WTC11 (cell line): ENCODE measurements at places on chromosomes 2 and 18.
A peak's percentile ranks its signal among the peaks of the same experiment; 100 is the strongest.

DNA sequence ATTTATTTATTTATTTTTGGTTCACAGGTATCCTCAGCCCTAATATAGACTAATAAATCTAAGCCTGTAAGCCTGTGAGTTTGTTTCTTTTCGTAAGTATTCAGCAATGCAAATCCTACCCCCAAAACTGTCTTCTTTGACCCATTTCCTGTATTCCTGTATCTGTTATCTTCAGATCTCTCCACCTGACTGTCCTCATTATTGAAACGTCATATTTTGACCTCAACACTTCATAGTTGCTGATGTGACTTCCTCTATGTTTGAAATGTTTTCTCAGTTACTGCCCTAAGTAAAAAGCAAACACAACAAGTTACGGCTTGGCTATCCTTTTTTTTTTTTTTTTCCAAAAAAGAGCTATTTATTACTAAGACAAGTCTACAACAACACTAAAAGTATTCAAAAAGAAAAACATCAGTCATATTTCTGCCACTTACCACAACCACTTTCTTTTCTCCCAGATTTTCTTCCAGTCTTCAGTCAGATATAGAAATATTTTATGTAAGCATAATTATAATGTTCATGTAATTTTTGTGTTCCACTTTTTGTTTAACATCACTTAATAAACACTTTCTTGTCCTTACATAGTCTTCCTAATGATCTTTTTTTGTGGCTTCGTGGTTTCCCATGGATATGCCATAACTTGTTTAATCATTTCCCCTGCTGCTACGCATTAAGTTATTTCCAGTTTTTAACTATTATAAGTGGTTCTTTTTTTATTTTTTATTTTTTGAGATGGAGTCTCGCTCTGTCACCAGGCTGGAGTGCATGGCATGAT lies 45.0 kb upstream of the EML4 start:
- H3K27me3 ChIP-seq = no peaks in the 10 kb centered on the region; the same call in 1 of the 2 replicates
- H3K36me3 ChIP-seq = no peaks in the 10 kb centered on the region
- no peak overlapping the region for H3K4me3 ChIP-seq
- DNase-seq = no peak
- H3K27ac ChIP-seq = no peak overlapping the region
- H3K4me1 ChIP-seq = peaks cover 27% of the 10 kb centered on the region

DNA sequence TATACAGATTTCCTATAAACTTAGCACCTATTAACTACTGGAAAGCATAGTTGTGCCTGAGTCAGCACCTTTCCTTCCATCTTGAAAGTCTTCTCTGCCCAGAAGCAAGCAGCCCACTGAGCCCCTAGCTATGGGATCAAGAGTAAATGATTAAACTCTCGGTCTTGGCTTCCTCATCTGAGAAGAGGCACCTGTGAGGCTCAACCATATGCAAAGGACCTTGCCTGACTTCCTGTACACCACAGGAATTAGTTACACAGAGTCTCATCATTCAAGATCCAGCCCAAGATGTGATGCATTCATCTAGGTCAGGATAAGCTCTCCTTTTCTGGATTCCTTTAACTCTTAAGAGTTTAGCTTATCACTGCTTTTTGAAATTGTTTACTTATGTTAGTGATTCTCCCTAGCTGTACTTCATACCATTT lies 96.0 kb downstream of the CDH2 start:
- DNase-seq = no peak
- no peak overlapping the region for H3K4me3 ChIP-seq
- peaks cover 23% of the 10 kb centered on the region for H3K27me3 ChIP-seq
- H3K27ac ChIP-seq = no peak overlapping the region
- no peaks in the 10 kb centered on the region for H3K36me3 ChIP-seq

GRCh38 chr18:39037925-39038324 lies 1472.3 kb upstream of the CELF4 start:
- H3K27ac ChIP-seq = no peak overlapping the region
- DNase-seq = no peak
- H3K4me3 ChIP-seq = no peak overlapping the region
- peaks cover 6% of the 10 kb centered on the region for H3K4me1 ChIP-seq

- peaks cover 11% of the 10 kb centered on the region for H3K4me1 ChIP-seq
- no peaks in the 10 kb centered on the region for H3K27me3 ChIP-seq
- H3K4me3 ChIP-seq = no peak overlapping the region
- H3K36me3 ChIP-seq = peaks cover 3% of the 10 kb centered on the region
Observed at GRCh38 chr2:167651406-167652151, 595.8 kb downstream of the STK39 start.

DNA sequence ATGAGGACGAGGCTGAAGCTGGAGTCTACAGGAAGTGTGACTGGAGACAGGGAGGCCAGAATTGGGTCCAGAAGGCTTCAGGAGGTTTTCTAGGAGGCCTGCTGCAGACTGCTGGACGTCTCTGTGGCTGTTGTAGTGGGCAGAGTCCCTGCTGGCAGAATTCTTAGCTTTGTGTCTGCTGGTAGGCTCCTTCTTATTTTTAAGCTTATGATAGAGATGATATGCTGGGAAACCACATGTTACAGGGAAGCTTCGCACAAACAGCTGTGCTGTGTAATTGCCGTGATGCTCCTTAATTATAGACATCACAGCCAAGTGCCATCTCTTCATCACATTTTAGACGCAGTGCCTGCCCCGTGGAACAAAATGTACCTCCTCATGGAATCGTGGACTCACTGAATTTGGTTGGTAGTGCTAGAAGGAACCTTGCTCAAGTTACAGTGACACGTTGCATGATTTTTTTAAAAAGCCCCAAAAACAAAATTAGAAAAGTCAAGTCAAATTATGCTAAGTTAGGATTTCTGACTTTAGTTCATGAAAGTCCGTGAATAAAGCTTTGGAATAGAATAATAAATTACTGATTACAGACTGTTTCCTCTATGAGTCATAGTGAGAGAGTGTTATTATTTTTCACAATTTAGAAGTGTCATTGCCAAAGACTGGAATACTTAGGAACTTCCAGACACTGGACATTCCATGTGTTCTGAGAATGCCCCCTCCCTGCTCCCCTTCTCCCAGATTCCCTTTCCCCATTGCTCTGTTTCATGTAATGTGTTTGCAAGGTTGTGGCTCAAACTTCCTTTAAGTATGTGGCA lies 144.1 kb downstream of the FHOD3 start:
- no peak for DNase-seq
- H3K27ac ChIP-seq = no peak overlapping the region
- H3K36me3 ChIP-seq = peaks cover 15% of the 10 kb centered on the region

DNA sequence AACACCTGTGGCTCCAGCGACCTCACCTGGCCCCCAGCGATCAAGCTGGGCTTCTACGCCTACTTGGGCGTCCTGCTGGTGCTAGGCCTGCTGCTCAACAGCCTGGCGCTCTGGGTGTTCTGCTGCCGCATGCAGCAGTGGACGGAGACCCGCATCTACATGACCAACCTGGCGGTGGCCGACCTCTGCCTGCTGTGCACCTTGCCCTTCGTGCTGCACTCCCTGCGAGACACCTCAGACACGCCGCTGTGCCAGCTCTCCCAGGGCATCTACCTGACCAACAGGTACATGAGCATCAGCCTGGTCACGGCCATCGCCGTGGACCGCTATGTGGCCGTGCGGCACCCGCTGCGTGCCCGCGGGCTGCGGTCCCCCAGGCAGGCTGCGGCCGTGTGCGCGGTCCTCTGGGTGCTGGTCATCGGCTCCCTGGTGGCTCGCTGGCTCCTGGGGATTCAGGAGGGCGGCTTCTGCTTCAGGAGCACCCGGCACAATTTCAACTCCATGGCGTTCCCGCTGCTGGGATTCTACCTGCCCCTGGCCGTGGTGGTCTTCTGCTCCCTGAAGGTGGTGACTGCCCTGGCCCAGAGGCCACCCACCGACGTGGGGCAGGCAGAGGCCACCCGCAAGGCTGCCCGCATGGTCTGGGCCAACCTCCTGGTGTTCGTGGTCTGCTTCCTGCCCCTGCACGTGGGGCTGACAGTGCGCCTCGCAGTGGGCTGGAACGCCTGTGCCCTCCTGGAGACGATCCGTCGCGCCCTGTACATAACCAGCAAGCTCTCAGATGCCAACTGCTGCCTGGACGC lies 4.9 kb downstream of the GPR35 start:
- H3K36me3 ChIP-seq = peaks cover 21% of the 10 kb centered on the region
- H3K27ac ChIP-seq = no peak overlapping the region
- DNase-seq = no peak
- H3K4me1 ChIP-seq = no peaks in the 10 kb centered on the region
- H3K4me3 ChIP-seq = no peak overlapping the region

- DNase-seq = no peak
- no peaks in the 10 kb centered on the region for H3K36me3 ChIP-seq
- no peak overlapping the region for H3K4me3 ChIP-seq
- H3K27me3 ChIP-seq = no peaks in the 10 kb centered on the region
- H3K27ac ChIP-seq = no peak overlapping the region
Observed at GRCh38 chr2:222713002-222713401, 41.5 kb downstream of the MOGAT1 start.

DNA sequence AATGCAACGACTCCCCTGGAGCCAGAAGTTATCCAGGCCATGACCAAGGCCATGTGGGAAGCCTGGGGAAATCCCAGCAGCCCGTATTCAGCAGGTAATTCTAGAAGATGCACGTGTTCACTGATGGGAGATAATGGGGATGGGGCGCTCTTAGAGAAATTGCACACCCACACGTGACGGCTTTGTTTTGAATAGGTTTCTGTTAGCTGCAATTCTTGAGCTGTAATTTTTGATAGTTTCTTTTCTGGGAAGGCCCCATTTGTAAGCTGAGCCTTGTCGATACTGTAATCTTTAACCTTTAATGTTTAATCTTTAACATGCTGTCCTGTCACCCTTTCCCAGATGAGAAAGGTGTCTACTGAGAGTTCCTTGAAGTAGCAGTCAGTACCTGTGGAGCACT lies 3.6 kb downstream of the SCLY start:
- H3K27ac ChIP-seq = no peak overlapping the region; the same call in 1 of the 2 replicates

DNA sequence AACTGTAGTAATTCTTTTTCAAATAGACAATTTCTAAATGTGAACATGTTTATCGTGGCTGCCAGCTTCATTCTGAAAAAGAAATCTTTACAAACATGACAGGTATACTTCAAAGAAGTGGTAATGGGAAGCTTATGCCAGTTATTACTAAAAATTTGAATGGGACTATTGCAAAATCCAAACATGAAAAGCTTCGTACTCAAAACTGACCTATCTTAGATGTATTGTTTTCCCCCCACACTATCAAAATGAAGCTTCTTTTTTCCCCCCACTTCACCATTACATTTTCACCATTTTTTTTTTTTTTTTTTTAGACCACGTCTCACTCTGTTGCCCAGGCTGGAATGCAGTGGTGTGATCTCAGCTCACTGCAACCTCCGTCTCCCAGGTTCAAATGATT lies 50.4 kb upstream of the SERTAD2 start:
- no peak for DNase-seq
- H3K36me3 ChIP-seq = no peaks in the 10 kb centered on the region
- no peaks in the 10 kb centered on the region for H3K27me3 ChIP-seq
- no peak overlapping the region for H3K4me3 ChIP-seq
- H3K4me1 ChIP-seq = no peaks in the 10 kb centered on the region

GRCh38 chr2:135074216-135074615 lies 22.1 kb downstream of the RAB3GAP1 start:
- H3K4me3 ChIP-seq = no peak overlapping the region
- no peak for DNase-seq
- H3K4me1 ChIP-seq = no peaks in the 10 kb centered on the region
- no peak overlapping the region for H3K27ac ChIP-seq
- peaks cover 79% of the 10 kb centered on the region for H3K36me3 ChIP-seq

DNA sequence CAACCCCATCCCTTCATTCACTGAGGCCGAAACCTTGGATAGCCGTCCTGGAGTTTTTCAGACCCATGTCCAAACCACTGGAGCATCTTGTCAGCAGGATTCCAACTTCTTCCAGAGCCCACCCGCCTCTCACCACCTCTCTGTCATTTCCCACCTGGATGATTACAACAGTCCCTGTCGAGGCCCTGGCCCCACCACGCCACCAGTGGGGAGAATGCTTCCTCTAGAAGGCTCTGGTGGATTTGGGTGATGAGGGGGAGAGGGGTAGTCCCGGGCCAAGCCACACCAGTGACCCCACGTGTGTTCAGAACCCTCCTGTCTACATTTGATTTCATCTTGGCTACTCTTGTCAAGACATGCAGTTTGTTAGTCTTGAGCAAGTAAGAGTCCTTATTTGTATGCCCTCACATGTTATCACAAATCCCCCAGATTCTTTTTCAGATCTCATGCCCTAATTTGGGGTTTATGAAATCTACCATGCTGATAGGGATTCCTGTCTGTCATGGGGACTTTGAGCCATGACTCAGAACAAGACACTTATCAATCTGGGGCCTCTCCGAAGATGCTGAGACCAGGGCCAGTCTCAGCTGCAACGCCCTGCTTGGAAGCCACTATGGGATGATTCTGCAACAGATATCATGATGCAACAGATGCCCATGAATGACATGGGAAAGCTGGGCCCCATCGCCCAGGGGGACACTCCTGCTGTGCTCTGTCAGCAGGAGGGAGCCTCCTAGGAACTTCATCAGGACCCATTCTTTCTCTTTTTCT lies 186.1 kb downstream of the ZFP36L2 start:
- no peaks in the 10 kb centered on the region for H3K36me3 ChIP-seq
- no peak overlapping the region for H3K4me3 ChIP-seq
- H3K27ac ChIP-seq = peak overlapping the region; percentile 24; the same call in 1 of the 2 replicates
- DNase-seq = no peak

DNA sequence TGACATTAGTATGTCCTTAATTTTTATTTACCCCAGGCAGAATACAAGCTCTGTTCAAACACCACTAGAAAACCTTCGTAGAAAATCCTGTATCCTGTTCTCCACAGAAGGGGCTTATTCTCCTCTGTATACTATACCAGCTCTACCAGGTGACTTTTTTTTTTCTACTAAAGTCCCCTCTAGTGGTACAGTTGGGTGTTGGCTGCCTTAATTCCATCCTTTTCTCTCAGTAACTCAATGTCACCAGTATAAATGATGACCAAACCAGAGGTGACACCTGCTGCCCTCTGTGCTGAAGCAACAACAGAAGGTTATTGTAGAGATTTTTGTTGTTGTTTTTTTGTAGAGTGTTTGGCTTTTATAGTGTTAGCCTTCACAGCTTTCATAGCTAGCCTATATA lies 1322.0 kb downstream of the LRP1B start:
- H3K4me3 ChIP-seq = no peak overlapping the region
- no peaks in the 10 kb centered on the region for H3K27me3 ChIP-seq
- no peak overlapping the region for H3K27ac ChIP-seq
- no peaks in the 10 kb centered on the region for H3K4me1 ChIP-seq

GRCh38 chr2:143758629-143759330 lies 629.6 kb downstream of the ARHGAP15 start:
- peaks cover 60% of the 10 kb centered on the region for H3K4me1 ChIP-seq
- H3K4me3 ChIP-seq = no peak overlapping the region
- no peak for DNase-seq
- 0 out of 2 replicates have a peak, but pooled peaks cover 3% of the 10 kb centered on the region for H3K27me3 ChIP-seq
- H3K36me3 ChIP-seq = no peaks in the 10 kb centered on the region
- H3K27ac ChIP-seq = no peak overlapping the region

GRCh38 chr18:59353079-59353680 lies 5.9 kb downstream of the LMAN1 start:
- H3K27me3 ChIP-seq = no peaks in the 10 kb centered on the region
- H3K36me3 ChIP-seq = peaks cover 66% of the 10 kb centered on the region
- DNase-seq = no peak
- H3K27ac ChIP-seq = no peak overlapping the region
